NCI-H146 (cell line): ENCODE measurements at places on chromosomes 6 and 20.

DNA sequence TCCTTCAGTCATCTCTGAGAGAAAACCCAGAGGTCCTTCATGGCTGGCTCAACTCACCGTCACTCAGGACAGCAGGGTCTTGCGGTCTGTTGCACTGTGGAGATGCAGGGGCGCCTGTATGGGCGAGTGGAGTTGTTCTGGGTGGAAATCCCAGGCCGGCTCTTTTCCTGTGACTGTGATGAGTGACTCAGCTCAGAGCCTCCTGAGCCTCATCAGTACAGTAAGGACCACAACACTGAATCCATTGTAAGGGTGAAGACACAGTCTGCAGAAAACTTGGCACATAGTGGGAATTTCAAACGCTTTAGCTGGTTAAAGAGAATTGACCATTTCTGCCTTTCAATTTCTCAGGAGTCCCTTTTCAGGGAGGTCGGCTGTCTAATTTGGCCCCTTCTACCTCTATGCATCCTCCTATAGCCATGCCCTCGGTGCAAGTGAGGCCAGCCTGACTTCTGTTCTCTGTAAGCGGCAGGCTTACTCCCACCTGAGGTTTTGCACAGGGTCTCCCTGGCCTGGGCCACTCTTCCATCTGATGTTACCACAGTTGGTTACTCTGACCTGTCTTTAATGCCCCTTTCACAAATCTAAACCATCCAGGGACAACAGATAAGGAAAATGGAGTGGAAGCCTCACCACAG, 35.5 kb upstream of the TBXT start:
- no peak for DNase-seq

DNA sequence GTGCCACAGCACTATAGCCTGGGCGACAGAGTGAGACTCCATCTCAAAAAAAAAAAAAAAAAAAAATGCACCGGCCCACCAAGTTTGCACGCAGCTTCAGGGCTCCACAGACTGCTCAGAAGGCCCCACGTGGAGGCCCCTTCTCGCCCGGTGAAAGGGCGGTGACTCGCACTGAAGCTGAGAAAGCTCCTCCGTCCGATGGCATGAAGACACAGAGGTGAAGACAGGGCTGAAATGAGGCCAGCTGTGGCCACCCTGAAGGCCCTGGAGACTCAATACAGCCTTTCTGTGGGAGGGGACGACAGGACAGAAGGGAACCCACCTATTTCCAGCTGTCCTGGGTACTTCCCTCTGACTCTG, 84.0 kb downstream of the PTPN1 start:
- DNase-seq: no peak

DNA sequence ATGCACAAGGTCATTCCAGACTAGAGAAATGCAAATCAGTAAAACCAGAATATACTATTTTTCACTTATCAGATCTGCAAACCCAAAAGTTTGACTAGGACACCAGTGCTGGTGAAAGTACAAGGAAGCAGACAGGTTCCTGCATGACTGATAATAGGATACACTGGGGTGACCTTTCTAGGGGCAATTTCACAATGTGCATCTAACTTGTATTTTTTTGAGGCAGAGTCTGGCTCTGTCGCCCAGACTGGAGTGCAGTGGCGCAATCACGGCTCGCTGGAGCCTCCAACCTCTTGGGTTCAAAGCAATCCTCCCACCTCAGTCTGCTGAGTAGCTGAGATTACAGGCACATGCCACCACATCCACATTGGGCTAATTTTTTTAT, 11.4 kb downstream of the COMMD7 start:
- no peak for DNase-seq

DNA sequence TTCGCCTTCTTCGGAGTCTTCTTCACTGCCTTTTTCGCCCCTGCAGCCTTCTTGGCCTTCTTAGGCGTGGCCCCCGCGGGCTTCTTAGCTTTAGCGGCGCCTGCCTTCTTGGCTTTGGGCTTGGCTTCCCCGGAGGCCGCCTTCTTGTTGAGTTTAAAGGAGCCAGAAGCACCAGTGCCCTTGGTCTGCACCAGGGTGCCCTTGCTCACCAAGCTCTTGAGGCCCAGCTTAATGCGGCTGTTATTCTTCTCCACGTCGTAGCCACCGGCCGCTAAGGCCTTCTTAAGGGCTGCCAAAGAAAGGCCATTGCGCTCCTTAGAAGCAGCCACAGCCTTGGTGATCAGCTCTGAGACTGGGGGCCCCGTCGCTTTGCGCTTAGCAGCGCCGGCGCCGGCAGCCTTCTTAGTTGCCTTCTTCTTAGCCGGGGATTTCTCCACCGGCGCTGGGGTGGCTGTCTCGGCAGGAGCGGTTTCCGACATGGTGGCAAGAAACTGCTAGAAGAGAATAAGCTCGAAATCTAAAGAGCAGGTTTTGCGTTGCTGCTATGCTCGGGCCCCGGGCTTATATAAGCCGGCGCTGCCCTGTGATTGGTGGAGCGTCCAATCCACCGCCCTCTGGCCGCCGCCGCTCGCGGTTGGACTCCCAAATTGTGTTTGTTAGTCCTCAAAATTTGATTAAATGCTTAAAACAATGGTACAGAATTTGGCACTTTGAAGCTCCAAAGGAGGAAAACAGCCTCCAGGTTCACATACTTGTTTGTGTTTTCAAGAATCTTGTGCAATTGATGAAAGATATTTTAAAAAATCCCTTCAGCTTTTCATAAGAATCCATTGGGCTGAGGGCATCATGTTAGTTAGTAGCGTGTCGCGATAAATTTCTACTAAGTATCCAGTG, 44.9 kb downstream of the OR2B2 start:
- peak; percentile 93 for DNase-seq

DNA sequence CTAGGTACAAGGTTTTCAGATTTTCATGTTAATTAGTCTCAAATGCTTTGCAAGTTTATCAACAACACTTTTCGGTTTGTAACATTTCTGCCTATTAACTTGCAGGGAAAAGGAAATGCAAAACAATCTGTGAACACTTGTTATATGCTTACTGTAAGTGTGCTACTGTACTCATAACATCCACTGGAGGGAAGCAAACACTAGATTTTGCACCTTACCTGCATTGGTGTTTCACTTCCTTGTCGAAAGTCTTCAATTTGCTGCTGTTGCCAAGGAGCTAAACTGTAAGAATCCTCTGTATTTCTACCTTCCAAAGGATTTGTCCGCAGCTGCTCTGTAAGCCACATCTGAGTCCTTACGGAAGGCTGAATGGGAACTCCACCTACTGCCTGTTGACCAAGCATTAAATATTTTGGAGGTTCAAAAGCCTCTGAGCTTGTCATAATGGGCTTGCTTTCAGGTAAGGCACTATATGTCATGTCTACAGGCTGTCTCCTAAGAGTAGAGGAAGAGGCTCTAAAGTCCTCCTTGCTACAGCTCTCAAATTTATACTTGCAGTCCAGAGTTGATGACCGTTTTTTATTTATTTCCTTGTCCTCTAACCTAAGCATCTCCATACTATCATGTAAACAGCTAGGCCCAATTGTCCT, 17.3 kb downstream of the PLN start:
- peak; percentile 1 for DNase-seq

DNA sequence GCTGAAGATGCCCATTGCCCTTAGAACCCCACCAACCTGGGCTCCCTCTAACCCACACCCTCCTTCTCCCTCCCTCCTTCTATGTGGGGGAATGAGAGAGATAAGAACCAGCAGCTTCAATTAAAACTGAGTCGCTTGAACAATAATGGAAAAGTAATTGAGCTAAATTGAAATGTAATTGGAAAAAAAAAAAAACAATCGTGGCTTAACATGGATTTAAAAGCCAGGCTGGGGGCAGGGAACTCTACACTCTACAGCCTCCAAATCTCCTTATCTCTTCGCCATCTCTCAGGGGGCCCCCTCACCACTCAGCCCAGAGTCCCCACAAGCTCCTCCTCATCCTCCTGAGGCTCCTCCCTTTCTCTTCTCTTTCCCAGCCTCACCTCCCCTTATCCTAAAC, 83.2 kb downstream of the MDGA1 start:
- no peak for DNase-seq

DNA sequence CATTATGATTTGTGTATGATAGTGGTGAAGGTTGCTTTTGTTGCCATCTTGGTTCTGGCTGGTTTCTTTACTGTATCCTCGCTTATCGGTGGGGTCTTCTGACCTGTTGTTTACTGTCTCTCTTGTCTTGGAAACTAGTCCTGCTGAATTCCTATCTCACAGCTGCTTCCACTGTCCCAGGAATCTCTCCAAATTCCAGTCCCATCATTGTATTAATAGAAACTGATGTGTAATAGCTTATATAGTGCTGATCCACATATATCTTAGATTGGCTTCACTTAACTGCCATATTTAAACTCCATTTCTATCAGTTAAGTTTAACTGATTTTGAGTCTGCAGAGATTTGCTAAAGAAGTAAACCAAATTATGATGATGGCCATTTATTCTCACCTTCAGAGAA, 5.9 kb downstream of the GTF2H5 start:
- no peak for DNase-seq

- no peak for DNase-seq
Measured at GRCh38 chr6:147941143-147941542, 401.5 kb upstream of the SASH1 start.

DNA sequence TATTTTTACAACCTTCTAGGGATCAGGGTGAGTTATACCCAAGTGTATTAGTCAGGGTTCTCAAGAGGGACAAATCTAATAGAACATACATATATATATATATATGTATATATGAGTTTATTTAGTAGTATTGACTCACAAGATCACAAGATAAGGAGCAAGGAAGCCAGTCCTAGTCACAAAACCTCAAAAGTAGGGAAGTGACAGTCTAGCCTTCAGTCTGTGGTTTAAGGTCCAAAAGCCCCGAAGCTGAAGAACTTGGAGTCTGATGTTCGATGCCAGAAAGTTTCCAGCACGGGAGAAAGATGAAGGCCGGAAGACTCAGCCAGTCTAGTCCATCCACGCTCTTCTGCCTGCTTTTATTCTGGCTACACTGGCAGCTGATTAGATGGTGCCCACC, 632.7 kb upstream of the AGPAT4 start:
- no peak for DNase-seq

DNA sequence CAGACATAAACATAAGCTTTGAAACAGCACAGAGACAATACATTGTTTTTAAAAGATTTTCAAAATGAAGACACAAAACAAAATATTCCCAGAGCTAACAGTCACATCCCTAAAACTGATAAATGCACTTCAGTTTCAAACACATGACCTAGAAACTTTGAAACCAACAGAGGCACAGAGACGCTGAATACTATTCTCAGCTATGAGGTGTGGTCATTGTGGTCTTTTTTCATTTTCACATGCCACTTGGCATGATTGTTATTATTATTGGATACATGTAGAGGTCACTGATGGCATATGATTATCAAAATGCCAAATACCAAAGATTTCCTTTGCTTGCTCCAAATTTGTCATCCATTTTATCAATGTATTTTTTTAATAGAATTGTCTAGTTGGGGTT, 306.9 kb downstream of the QKI start:
- DNase-seq: no peak

DNA sequence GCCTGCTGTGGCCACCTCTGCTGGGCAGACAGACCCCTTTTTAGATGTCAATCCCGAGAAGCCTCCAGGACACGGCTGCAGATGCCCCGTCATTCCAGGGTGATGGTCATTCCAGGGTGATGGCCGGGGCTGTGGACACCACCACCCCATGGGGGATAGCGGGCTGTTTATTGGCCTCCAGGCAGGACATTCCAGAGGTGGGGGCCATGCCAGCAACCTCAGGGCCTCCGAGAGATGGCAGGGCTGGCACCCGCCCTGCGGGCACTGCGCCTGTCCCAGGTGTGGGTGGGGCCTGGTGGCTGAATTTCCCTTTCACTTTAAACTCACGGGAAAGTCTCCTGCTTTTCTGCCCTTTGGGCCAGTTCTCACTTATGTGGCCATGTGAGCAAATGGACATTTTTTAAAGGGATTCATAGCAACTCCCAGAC, 14.5 kb downstream of the COL9A3 start:
- DNase-seq: no peak
